ENCODE measurements at places on chromosomes 6 and 20. TPM values are rescaled to one million over a fixed set of nuclear protein-coding genes. Genes with fewer than 3 reads are reported as not detected.

GRCh38 chr6:48021904-48022303 is 89.1 kb downstream of the PTCHD4 start:
- no peak for DNase-seq

Gene GTSF1L
- total RNA-seq, result not detected

- no peak for DNase-seq
Observed at GRCh38 chr6:168939796-168940195, 313.9 kb downstream of the THBS2 start.

Gene CENPB
- 34.4 TPM for total RNA-seq

DNA sequence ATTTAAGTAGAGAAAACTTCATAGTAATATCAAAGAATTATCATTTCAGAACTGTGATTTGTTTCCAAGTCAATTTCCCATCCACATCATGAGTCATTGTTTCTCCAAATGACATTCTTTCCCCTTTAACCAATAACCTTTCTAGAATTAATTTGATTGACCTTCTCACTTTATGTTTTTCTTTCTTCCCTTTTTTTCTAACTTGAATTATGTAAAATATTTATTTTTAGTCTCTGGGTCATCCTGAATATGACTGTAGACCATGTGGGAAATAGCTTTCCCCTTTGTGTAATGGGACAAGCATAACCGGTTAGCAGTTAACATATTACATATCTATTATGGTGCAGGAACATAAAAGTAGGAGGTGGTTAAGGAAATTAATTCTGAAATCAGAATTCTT is 291.1 kb downstream of the GJA1 start:
- no peak for DNase-seq

DNA sequence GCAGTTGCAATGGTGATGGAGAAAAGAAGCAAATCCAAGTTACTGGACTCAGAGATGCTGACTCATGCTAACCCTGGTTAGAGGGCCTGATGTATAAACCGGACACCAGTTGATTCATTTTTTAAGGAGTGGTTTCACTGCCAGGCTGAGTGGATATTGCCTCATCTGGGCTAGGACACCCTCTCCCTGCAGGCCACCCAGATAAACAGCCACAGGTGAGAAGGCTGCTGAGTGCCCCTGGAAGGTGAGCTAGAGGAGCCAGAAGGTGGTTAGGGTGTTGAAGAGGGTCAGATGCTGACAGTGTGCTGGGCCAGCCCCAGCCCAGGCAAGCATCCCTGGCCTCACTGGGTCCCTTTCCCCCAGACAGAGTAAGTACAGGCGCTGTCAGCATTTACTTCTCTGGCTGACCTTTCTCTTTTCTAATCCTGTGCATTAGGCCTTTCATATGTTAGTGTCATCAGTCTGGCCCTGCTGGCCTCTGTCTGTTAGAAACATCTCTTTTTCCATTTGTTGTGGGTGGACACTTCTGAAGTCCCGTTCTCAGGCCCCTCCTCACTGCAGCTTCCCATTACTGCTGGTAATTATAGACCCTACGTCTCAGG is 13.5 kb downstream of the EPB41L1 start:
- DNase-seq, result no peak

Gene SPO11
- total RNA-seq, result not detected

DNA sequence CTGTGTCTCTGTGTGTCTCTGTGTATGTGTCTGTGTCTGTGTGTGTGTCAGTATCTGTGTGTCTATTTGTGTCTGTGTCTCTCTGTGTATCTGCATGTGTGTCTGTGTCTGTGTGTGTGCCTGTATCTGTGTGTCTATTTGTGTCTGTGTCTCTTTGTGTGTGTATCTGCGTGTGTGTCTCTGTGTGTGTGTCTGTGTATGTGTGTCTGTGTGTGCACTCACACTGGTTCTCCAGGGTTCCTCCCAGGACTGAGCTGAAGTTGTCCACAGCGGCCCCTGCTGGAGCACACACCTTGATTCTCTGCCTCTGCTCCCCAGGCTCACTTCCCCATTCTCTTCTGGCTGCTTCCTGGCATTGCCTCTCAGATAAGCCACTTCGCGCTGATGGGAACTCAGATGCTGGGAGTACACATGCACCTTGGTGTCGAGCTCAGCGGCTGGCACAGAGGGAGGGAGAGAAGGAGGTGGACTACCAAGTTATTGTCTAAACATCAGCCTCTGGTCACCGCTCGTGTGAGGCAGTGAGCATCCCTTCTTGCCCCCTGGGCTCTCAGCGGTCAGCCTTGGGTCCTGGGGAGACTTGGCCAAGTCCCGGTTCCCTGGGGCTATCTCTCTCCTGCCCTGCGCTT is 104.9 kb upstream of the NXT1 start:
- no peak for DNase-seq

DNA sequence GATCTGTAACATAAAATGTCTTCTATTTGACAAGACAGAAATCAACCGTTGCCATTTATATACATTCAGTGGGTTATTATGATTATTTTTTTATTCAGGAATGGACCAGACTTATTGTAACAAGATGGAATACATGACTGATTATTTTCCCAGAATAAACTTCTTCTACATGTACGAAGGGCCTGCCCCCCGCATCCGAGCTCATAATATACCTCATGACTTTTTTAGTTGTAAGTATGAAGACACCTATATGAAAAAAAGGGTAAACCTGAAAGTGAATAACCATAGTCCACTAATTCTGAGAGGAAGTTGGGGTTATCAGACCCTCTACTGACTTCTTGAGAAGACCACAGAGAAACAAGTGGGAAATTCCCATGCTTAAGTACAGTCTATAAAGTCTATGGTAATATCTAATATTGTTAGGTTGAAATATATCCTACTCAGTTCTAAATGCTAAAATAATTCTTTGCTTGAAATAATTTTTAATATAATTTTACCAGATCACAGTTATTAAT is 15.9 kb downstream of the OR2A4 start:
- DNase-seq, result no peak

- DNase-seq, result no peak
Observed at GRCh38 chr6:62286470-62286843, 432 bp upstream of the KHDRBS2 start.

Gene FAM209A
- total RNA-seq, result 0.77 TPM

GRCh38 chr20:19478320-19478895 is 266.0 kb downstream of the SLC24A3 start:
- no peak for DNase-seq

Gene KCNB1
- not detected for total RNA-seq

GRCh38 chr6:46175446-46175845 is 4.7 kb upstream of the ENPP5 start:
- DNase-seq, result no peak

- DNase-seq, result no peak
Observed at GRCh38 chr6:30752157-30752927, 8.0 kb upstream of the IER3 start.

Gene MUCL3
- total RNA-seq, result not detected

DNA sequence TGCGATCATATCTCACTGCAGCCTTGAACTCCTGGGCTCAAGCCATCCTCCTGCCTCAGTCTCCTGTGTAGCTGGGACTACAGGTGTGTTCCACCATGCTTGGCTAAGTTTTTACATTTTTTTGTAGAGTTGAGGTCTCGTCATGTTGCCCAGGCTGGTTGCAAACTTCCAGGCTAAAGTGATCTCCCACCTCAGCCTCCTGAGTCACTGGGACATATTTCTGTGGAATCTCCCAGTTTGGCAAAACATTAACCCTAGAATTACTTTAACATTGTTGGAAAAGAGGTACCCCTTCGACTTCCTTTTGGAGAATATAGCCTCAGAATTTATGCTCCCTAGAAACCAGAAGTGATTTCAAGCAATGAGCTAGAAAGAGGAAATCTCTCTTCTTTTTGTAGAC is 57.2 kb downstream of the SHLD1 start:
- DNase-seq, result no peak

GRCh38 chr6:13988049-13988738 is 63.4 kb downstream of the RNF182 start:
- DNase-seq, result no peak

DNA sequence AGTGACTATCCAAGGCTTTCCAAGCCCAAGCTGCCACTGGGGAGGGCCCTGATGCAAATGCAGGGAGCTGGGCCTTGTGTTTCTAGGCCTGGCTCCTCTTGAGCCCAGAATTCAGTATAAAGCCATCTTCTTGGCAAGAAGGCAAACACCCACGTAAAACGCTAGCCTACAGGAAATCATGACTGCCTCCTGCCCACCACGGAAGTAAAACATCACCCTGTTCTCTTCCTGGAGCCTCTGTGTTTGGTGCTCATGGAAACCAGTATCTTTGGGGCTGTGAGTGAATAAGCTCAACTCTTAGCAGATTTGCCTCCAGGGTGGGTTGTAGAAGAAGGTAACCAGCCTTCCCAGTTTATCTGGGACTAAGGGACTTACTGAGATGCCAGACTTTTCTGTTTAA is 271.0 kb downstream of the ZNF217 start:
- peak; percentile 10 for DNase-seq

- DNase-seq, result no peak
Observed at GRCh38 chr6:1250489-1251197, 61.3 kb upstream of the FOXQ1 start.

DNA sequence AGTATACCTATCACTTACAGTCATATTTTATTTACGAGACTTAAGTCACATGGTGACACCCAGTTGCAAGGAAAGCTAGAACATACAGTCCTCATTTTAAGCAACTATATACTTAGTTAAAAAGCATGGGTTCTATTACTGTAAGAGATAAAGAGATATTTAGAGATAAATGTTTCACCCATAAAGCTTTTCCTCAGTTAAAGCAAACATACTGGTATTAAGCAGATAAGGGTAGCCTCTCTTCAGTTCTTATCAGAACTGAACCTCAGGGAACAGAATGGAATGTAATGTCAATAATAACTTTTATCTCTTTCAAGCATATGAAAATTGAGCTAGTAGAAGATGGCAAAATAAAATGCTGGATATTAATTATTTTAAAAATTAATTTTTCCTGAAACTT is 9.9 kb upstream of the ASCC3 start:
- DNase-seq, result no peak

- no peak for DNase-seq
Observed at GRCh38 chr20:24160563-24161281, 172.1 kb upstream of the GGTLC1 start.

Gene KCNQ2
- not detected for total RNA-seq

- no peak for DNase-seq
Observed at GRCh38 chr6:168097621-168098430, 18.8 kb upstream of the FRMD1 start.

GRCh38 chr6:45555981-45556771 is 178.4 kb upstream of the SUPT3H start:
- DNase-seq, result no peak

Gene PDYN
- not detected for total RNA-seq

DNA sequence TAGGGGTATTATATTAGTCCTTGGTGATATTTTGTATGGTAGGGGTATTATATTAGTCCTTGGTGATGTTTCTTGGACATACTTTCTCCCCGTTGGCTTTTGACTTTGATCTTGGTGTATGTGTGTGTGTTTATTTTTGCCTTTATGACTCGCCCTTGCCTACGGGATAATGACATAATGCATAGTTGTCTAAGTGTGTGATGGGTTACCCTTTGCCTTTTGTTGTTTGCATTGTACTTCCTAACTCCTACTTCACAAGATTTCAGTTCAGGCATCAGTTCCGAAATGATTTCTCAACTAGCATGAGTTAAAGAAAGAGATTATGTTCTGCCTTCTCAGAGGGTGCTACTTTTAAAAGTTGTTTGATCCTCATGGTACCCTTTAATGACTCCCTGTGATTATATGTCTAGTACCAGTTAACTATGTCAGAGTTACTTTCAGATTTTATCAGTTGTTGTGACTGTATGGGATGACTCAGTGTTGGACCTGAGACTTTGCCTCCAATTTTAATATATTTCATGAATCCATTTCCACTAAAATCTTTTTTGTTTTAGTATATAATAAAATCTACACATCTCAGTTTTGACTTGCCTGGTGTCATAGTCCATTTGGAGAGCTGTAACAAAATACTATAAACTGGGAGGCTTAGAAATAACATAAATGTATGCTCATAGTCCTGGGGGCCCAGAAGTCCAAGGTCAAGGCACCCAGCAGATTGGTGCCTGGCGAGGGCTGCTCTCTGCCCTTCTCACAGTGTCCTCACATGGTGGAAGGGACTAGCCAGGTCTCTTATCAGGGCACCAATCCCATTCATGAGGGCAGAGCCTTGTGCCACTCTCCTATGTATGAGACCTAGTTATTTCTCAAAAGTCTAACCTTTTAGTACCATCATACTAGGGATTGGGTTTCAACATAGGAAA is 34.1 kb downstream of the CDYL start:
- no peak for DNase-seq

Gene PI16
- 1.7 TPM for total RNA-seq

DNA sequence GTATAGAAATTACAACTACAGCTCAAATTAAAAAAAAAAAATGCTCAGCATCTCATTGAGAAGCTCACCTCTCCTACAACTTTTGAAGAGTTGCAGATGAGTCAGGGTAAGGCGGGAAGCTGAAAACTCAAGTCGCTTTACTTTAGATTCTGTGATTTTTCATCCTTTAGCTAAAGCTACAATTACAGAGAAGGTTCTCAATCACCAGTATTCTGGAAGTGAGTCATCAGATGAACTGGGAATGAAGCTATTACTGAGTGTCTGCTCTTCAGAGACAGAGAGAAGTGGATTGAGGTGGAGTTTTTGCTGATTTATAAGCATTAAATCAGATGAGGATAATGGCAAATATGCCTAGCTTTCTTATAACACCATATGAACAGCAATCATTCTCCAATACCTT is 91.9 kb downstream of the TFAP2A start:
- no peak for DNase-seq

Gene SLC26A8
- total RNA-seq, result 0.25 TPM

- DNase-seq, result no peak
Observed at GRCh38 chr20:5918856-5919625, 31.3 kb downstream of the TRMT6 start.

DNA sequence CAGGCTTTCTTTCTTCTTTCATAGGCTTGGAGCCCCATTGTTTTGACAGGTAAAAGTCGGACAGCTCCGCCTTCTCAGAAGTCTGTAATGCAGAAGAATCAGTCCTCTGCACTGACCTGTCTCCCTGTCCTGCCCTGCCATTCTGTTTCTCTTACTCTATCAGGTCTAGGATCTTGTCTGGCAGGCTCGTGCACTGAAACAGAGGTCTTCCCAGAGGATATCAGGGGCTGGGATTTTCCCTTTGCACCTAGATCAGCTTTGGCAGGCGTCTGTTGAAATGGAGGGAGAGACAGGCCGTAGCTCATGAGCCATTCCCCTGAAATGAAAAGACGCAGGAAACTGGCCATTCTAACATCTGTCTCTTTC is 25.0 kb downstream of the KIF3B start:
- DNase-seq, result peak; percentile 33

DNA sequence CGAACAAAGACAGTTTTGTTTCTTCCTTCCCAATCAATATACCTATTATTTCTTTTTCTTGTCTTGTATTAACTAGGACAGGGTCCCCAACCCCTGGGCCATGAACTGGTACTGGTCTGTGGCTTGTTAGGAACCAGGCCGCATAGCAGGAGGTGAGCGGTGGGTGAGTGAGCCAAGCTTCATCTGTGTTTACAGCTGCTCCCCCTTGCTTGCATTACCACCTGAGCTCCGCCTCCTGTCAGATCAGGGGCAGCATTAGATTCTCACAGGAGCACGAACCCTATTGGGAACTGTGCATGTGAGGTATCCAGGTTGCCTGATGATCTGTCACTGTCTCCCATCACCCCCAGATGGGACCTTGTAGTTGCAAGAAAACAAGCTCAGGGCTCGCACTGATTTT is 151.9 kb downstream of the CDKAL1 start:
- DNase-seq, result no peak

Gene BTNL2
- not detected for total RNA-seq

Gene SLC35F1
- total RNA-seq, result not detected
